ENCODE measurements at places on chromosomes 5 and 9.

GRCh38 chr5:107388141-107388861 is 282.4 kb downstream of the EFNA5 start:
- no peak for DNase-seq

- DNase-seq, result no peak
These were observed 49.3 kb downstream of the SPRY4 start for GRCh38 chr5:142275496-142275895.

DNA sequence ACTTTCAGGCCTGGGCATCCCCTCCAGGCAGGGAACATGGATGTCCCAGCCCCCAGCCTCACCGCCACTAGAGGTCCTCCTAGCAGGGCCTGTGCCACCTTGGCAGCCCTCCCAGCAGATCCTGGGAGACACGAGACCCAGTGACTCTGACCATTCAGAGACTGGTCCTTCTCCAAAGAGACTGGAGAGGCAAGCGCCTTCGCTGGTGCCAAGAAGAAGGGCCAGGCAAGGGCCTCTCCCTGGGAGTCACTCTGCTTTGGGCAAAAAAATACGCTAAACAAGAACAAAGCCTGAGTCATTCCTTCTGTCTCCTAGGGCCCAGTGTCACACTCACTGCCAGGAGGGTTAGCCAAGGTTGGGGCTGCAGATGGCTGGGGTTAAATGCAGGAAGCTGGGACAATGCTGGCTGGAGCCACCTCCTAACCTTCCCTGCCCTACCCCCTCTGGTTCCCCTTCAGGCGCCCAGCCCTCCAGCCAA is 35.3 kb upstream of the SMIM23 start:
- no peak for DNase-seq

GRCh38 chr5:125501396-125501795 is 755.0 kb upstream of the ZNF608 start:
- no peak for DNase-seq

GRCh38 chr5:73515232-73515631 is 17.0 kb downstream of the BTF3 start:
- DNase-seq, result no peak

DNA sequence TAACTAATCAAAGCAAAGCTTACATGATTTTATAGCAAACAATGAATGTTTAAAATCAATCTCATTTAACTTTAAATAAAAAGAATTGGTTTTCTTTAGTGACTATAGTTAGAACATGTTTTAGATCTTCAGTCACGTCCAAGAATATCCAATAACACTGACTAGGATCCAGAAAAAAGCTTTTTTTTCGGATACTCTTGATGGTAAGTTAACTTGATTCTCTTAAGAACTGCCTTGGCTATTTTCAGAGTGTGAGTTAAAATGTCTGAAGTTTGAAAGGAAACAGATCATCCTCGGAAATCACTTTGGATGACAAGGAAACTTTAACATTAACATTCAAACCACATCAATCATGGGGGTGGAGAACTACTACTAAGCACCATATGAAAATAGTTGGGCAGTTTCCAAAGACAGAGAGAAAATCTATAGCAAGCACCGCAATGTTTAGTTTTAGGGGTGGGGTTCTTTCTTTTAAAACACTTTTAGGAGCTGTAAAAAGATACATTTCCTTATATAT is 83.7 kb upstream of the SLC27A6 start:
- DNase-seq, result no peak

DNA sequence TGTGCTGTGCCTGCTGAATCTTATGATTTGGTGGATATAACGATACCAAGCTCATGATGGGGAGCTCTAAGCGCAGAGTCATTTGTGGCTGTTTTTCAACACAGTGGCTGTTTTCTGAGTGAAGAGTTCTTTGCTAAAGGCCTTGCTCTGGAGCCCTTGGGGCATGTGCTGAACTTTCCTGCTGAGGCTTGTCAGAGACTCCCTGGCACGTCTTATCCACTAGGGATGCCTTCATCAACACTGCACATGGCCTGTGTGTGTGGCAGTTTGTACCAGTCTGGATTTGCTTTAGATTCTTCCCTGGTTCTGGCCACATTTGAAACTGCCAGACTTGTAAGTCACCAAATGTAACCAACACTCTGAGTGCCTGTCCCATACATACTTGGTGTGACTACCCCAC is 188.2 kb downstream of the DMRT2 start:
- no peak for DNase-seq

DNA sequence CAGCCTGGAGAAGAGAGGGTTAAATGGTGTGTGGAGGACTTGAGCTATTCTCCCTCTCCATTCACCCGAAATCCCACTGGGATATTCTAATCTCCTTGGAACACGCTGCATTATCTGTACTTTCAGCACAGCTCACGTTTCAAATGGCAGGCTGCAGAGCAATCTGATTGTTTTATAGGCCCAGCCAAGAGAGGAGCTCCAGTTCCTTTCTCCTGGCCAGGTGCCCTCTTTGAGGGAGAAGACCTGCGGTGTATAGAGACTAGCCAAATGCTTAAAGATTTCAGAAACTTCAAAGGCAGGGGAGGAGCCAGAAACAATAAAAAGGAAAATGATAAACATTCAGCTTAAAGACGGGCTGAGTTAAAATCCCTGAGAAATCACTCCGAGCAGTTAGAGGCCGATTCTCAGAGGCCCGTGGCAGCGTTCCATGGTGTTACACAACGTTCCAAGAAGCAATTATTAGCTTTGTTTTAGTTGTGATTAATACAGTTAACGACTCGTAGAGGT is 564.0 kb upstream of the KLF4 start:
- no peak for DNase-seq

DNA sequence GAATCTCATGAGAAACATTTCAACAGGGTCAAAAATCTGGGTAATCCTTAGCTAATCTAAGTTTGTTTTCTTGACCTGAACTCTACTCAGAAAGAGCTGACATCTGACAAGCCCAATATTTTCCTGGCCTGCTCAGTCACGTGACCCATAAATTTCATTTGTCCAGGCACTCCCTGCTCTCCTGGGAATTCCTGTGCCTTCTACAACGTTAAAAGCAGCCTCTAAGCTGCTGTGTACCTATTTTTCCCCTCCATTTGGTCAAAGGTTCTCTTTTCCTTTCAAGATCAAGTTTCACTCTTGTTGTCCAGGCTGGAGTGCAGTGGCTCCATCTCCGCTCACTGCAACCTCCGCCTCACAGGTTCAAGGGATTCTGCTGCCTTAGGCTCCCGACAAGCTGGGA is 148.8 kb upstream of the ABCA1 start:
- no peak for DNase-seq

GRCh38 chr5:132655821-132656773 is 1.9 kb upstream of the IL13 start:
- DNase-seq, result no peak

DNA sequence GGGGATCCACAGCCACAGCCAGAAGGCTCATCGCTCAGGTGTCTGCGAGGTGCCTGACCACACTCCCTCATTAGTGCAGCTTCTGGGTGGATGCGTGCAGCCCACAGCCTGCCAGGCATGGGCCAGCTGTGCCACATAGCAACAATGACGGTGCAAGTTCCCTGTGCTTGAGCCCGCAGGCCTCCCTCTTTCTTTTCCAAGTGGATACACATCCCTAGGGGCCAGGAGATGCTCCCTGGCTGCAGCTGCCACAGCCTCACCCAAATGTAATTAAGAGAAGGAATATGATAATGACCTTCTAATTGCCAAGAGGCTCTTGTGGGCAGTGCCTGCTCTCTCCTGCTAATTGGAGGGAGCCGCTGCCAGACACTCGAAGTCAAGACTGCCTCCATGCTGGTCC is 116.0 kb upstream of the PPP1R26 start:
- DNase-seq, result no peak

DNA sequence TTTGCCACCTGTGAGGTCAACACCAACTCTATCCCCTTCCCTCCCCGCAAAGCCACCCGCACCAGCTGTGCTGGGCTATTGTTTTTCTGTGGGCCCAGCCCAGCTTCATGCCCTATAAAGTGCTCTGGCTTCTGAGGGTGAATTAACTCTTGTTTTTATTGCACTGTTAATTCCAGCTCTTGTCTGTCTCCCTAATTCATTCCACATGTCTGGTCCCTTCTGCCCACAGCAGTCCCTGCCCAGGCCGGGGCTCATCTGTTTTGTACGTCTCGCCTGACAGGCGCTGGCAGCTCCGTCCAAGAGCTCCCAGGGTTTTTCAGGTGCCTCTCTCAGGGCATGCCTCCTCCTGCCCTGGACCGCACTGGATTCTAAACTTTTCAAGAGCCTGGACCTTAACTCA is 118.9 kb downstream of the PDZD2 start:
- no peak for DNase-seq

DNA sequence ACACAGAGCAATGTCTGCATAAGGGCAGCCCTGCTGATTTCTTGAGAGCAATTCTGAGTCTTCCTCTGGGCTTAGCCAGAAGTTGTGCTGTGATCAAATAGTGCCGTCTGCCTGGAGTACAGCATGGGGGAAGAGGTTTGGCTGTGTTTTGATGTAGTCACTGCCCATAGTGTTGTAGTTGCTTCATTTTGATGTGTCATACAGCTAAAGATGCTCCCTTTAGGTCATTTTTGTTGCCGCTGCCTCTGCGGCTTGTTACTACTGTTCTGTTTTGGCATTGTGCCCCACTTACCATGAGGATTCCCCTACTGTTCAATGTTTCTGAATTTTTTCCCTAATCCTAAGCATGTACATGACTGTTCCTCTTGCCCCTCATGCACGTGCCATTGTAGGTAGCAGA is 23.0 kb downstream of the SLC36A1 start:
- no peak for DNase-seq

DNA sequence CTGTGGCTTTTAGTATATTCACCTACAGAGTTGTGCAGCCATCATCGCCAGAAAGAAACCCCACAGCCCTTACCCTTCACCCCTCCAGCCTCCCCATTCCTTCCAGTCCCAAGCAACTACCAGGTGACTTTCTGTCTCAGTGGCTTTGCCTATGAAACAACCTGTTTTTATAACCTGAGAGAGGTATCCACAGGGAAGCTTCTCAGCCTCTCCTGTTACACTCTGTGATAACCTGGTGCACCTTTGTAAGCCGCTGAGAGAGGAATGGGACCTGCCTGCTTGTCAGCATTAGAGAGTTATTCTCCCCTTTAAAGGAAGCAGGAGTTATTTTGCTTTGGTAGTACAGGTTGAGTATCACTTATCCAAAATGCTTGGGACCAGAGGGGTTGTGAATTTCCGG is 93.6 kb downstream of the TRIO start:
- DNase-seq, result no peak

DNA sequence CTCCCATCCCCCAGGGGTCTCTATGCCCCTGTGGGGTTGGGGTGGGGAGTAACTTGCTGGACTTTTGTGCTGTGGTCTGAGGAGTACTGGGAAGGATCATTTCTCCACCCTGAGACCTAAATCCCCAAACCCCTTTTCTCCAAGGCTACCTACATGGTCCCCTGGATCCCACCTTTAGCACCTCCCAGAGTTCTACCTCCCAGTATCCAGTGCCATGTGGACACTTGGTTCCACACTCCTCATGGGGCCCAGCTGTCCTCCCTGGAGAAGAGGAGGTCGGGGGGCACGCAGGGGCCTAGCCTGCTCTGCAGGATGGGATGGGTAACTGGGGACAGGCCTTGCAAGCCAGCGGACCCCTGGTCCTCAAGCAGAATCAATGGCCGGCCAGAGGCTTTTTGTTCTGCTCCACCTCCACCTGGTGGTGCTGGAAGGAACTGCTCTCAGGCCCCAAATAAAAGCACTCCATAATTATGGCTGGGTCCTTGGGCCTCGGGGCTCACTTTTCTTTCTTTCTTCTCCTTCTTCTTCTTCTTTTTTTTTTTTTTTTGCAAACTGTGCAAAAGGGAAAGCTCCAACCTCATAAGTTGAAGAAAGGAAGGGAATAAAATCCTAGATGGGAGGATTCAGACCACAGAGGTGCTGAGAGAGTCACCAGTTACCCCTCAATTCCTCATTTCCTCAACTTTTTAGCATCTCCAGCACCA is 68.4 kb downstream of the PSD2 start:
- peak; percentile 43 for DNase-seq

DNA sequence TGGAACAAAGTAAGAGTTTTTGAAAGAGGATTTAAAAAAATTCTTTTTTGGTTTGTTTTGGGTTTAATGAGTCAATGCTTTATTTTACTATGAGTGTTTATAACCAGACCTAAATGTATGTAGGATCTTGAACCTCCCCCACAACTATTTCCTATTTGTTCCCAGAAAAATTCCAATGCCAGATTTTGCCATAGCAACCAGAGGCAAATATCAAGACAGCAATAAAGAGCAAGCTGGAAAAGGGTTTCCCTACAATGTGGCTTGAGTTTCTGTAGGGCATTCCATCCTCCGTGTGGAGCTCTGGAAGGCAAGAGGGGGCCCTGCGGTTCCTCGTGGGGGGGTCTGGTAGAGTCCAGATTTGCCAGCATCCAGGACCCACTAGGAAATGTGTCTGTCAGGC is 27.8 kb upstream of the GDNF start:
- no peak for DNase-seq

DNA sequence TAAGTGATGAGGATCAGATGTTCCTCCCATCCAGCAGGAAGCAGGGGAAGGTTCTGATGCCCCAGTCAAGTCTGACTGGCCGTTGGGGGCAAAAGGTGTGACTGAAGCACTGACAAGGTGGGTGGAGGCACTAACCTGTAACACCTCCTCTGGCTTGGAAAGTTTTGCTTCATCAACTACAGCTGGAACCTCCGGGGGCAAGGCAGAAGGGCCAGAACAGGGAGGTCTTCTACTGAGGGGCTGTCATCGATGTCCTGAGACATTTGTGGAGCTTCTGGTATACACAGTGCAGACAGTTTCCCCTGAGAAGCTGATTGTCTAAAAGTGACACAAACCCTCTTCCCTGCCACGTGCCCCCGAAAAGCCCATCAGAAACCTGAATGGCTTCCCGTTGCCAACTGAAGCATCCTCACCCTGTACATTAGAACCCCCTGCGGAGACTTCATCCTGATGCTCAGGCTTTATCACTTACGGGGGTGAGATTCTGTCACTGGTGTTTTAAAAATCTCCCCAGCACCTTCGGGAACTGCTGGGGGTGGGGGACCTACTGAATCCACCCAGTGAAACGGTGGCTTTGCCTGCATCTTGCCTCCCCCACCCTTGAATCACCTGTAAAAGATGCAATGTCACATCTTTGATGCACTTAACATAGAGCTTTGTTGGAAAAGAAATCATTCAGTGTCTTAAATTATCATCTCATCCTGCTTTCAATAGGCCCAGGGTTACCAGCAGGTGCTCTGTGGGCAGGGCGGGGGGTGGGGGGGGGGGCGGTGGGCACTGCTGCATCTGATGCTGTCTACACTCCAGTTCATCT is 24.6 kb downstream of the TRAF1 start:
- DNase-seq, result no peak

GRCh38 chr5:14665101-14665822 is 744 bp downstream of the OTULIN start:
- DNase-seq, result no peak

DNA sequence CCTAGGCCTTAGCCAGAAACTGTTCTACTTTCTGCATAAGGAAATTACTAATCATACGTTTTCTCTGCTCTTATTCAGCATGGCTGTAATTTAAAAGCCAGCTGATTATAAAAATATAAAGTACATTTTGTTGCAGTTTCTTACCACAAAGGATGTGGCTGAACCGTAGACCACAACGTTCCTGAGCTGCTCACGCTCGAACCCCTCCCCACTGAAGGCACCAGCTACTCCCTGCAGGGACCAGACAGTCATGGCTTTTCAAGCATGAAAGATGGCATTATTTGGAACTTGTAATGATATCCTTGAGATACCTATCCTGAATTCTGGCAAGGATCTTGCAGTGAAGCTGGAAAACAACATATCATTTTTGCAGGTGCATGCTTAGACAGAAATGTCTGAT is 91.8 kb upstream of the DMRT1 start:
- DNase-seq, result no peak
